ENCODE measurements at places on chromosomes 7 and 10.
A peak's percentile ranks its signal among the peaks of the same experiment; 100 is the strongest.

- no peak for ATAC-seq
Observed at GRCh38 chr10:30127120-30127541, 67.7 kb upstream of the JCAD start.

- ATAC-seq, result no peak
Observed at GRCh38 chr7:15358112-15358511, 203.7 kb downstream of the AGMO start.

GRCh38 chr10:88080213-88080612 lies 216.8 kb downstream of the PTEN start:
- no peak for ATAC-seq

- ATAC-seq, result no peak
Observed at GRCh38 chr10:79004311-79004710, 64.5 kb upstream of the ZMIZ1 start.

DNA sequence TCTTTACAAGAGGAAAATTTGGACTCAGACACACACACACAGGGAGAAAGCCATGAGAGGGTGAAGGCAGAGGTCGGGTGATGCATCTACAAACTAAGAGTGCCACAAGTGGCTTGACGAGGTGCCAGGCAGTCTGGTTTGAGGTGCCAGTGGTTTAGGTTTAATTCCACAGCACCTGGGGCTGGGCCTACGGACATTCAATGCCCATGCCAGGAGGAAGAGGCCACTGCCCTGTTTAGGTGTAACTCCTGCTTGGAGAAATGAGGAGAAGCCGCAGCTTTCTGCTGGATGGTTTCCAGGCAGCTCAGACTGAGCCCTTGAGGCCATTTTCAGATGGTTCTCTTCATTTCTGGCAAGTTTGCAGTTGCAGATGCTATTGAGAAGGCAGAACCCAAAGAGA lies 83.6 kb downstream of the HTR5A start:
- ATAC-seq, result no peak

DNA sequence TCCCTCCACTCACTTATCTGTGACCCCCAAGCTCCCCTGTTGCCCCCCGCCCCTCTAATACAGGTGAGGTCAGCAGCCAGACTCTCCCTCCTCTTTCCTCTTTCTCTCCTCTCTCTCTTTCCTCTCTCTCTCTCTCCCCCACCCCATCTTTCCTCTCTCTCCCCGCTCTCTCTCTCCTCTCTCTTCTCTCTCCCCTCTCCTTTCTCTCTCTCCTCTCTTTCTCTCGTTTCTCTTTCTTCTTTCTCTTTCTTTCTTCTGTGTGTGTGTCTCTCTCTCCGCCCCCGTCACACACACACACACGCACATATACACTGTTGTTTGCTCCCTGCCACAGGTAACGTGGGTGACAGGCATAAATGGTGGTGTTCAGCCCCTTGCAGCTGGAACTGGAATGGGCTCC lies 37.2 kb upstream of the PSMG3 start:
- no peak for ATAC-seq

DNA sequence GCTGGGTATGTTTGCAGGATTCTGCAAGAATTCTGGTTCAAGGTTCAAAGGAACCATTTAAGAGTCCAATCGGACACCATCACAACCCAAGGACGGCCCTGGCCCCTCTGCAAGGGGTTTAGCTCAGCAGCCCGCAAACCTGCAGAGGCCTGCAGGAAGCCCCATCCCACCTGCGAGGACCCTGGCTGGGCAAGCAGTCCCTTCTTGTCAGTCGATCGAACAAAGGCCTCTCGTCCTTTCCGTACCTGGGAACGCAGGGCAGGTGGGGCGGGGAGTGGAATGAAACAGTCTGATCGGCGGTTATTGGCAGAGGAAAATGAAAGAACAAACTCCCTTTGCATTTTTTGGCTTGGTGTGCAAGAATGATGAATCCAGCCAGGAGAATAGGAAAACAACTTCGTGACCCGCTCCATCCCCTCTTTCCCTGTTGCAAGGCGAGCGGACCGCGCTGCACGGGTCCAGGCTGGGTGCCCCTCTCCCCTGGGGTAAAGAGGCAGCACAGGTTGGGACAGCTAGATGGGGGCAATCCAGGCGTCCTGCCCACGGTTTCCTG lies 73.7 kb downstream of the INSIG1 start:
- ATAC-seq, result no peak

GRCh38 chr10:118594392-118595063 lies 920 bp downstream of the PRLHR start:
- ATAC-seq, result peak; percentile 44

DNA sequence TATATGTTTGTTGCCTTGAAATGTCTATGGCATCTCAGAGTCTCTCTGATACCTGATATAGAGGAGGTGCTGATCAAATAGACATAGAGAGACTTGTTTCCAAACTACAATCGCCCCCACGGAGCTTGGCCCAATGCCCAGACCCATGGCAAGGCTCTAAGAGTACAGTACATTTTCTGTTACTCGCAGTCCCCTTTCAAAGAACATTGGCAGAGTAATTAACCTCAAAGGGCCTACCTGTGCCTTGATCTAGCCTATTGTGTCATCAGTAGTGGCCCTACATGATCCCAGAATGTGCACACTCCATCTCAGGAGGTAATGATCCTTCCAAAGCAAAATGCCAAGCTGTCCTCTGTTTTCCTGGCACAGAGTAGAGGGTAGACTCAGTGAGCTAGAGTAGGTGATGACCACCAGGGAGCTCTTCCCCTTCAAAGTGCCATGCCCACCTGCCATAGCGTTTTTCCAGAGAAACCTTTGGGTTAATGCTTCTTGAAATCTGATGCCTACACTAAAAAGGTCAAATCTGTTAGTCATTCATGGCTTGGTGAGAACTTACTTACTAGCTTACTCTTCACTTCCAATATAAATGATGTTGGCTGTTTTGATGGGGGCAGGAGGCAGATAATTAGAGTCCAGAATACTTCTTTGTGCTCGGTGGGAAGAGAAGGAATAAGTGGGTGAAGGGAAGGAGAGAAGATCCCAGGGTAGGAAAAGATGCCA lies 41.2 kb upstream of the ACSL5 start:
- ATAC-seq, result no peak

DNA sequence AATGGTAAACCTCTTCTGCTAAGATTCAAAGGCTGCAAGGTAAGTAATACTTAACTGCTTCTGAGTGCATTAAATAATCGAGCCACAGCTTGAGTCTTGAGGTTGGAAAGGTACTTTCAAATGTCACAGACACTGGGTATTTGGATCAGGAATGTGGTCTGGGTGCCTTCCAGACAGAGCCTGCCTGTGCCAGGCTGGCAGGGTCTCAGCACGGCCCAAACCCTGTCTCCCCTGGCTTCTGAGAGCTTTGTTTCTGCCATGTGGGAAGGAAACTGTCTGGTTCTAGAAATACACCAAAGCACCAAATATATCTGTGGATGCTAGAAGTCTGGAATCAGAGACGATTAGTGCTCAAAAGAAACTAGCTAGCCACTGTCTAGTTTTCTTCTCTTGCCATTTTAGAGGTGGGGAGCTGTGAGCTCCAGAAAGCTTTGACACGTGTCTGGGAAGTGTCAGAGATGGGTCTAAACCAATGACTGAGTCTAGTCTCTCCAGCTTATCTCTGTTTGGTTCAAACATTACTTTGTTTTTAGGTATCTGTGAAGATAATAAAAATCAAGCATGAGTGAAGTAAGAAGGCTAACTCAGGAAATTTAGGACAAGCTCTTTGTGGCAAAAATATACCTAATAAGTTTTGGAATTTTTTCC lies 162.8 kb downstream of the CYP26A1 start:
- ATAC-seq, result no peak

DNA sequence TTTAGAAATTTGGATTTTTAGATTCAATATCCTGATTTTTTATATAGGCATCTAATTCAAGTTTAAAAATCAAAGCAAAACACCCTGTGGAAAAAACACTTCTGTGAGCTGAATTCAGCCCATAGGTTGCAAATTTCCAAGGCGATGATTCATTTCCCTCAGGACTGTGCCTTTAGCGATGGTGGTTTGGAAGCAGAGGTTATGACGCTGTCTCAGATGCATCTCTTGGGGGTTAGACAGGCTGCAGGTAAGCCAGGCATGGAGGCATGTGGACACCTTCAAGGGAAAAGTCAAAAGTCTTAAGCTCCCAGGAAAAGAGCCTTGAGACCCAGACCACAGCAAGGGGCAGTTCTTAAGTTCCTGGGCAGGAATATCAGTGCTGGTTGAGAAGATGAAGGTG lies 9.5 kb upstream of the FRA10AC1 start:
- ATAC-seq, result no peak

GRCh38 chr7:43430411-43430810 lies 152.5 kb upstream of the STK17A start:
- no peak for ATAC-seq

- ATAC-seq, result no peak
Observed at GRCh38 chr10:88898727-88899126, 18.7 kb downstream of the STAMBPL1 start.

GRCh38 chr7:102895602-102896001 lies 17.2 kb upstream of the LRRC17 start:
- no peak for ATAC-seq

DNA sequence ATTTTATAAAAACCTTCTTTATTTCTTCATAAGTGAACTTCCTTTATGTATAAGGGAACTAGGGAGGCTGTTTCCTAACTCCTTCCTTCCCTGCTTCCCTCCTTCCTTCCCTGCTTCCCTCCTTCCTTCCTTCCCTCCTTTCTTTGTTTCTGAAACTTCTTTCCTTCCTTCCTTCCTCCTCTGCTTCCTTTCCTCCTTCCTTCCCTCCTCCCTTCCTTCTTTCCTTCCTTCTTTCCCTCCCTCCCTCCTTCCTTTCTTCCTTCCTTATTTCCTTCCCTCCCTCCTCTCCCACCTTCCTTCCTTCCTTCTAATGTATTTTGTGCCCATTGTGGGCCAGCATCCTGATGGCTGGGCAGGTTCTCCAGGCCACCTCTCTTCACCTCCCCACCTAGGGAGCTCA lies 26.8 kb upstream of the UCN3 start:
- ATAC-seq, result no peak

GRCh38 chr7:132035517-132036362 lies 479.3 kb upstream of the PODXL start:
- ATAC-seq, result no peak

GRCh38 chr7:34931739-34932138 lies 105.5 kb downstream of the DPY19L1 start:
- ATAC-seq, result no peak

DNA sequence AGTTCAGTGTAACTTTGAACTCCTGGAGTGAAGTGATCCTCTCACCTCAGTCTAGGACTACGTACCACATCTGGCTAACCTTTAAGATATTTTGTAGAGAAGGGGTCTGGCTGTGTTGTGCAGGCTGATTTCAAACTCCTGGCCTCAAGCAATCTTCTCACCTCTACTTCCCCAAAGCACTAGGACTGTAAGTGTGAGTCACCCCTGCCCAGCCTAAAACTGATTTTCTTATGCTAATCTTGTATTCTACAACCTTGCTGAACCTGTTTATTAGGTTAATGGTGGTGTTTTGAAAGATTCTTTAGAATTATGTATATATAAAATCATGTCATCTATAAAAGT lies 58.0 kb downstream of the LCOR start:
- no peak for ATAC-seq
